Stimulated activated CD8-positive, alpha-beta memory T cell treated with anti-CD3 and anti-CD28 coated beads, Interleukin-15, amount 100 ng/mL, for 24 hours (primary cell): ENCODE measurements at places on chromosomes 6 and 20.
A peak's percentile ranks its signal among the peaks of the same experiment; 100 is the strongest.

- no peak for DNase-seq
Measured at GRCh38 chr20:60057866-60058807, 99.9 kb downstream of the CDH26 start.

DNA sequence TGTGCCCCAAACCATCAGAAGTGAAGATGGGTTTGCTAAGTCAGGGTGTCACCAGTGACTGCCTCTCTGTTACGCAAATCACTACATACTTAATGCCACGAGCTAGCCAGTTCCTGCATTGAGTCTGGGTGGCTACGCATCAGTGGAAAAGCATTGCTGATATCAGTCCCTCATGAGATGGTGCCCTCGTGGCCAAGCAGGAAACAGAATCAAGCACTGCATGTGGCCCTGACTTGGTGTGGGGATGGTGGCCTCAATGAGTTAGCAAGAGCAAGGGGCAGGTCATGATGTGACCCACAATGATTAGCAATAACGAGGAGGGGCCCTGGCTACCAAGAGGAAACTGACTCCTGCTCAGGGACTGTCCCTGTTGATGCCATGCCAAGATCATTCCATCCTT lies 51.6 kb upstream of the FNDC1 start:
- DNase-seq, result no peak

GRCh38 chr6:170087941-170088581 lies 202.8 kb downstream of the DLL1 start:
- peak; percentile 21 for DNase-seq

DNA sequence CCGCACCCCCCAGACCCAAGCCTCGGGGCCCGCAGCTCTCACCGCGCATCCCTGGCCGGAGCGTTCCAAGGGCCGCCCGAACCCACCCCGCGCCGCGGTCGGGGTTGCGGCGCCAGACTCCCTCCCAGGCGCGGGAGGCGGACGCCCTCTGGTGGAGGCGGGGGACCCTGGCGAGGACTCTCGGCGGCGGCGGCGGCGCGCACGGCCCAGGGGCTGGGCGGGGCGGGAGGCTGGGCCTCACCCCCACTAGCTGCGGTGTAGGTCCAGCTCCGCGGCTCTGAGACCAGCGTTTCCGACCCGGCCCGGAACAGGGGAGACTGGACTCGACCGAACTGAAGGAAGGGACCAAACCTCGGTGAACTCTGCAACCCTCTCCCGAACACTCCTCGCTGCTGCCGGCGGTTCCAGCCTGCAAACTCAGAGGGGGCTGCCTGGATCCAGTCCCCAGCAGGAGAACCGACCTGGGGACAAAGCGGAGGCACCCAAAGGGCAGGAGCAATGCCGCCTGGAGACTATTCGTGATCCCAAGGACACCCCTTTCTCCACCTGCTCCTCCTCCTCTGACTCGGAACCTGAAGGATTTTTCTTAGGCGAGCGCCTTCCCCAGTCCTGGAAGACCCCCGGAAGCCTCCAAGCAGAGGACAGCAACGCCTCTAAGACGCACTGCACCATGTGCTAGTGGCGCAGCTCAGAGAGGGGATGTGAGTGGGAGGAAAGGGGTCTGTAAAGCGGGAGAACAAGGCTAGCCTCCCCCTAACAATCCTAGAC lies 859 bp upstream of the TOMM6 start:
- DNase-seq, result peak; percentile 79

DNA sequence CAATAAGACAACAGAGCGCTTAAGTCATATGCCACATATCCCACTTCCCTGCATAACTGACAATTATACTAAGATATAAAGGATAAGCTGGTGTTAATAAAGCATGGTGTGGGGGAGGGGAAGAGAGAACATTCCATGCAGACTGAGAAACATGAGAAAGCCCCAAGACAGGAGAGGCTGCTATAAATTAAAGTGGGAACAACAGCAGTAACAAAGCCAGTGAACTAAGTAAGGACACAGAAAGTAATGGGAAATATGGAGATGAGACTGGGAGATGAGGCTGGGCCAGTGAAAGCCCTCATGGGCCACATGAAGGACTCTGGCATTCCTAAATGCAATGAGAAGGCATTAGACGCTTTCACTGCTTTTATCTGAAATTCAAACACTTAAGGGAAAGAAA lies 41.3 kb downstream of the SESN1 start:
- DNase-seq, result no peak
